ENCODE measurements at places on chromosomes 4 and X.

- no peak for DNase-seq
These were observed 92.7 kb upstream of the IL15 start for GRCh38 chr4:141543706-141544105.

GRCh38 chr4:163484906-163485305, 9.6 kb upstream of the TMA16 start:
- DNase-seq = peak; percentile 27

DNA sequence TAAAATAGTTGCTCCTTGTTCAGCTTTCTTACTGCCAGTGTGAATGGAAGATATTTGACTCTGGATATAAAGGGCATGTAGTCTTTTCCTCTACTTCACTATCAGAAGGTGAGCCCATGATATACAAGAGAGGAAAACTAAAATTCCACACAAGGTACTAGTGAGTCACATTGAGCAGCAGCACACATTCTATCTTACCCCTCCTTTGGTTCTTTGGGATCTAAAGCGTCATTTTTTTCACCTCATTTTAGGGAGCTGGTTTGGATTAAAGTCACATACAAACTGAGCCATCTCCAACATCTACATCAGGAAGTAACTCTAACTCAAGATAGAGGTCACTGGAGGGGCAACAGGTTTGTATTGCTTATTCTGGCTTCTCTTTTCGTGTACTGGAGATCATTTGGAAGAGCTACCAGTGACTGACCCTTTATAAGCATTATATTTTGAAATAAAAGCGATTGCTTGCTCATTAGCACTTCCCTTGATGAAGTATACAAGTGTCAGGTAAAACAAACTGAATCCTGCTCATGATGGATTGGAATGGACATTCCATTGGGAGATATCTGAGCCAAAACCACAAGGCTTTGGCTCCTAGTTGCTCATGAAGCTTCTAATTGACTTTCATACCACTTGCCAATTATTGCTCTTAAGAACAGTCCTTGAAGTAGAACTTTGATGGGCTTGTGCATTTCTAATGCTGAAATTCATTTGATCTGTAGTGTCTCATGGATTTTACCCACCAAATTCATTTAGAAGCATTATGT, 124.1 kb downstream of the SPCS3 start:
- peak; percentile 82 for DNase-seq

DNA sequence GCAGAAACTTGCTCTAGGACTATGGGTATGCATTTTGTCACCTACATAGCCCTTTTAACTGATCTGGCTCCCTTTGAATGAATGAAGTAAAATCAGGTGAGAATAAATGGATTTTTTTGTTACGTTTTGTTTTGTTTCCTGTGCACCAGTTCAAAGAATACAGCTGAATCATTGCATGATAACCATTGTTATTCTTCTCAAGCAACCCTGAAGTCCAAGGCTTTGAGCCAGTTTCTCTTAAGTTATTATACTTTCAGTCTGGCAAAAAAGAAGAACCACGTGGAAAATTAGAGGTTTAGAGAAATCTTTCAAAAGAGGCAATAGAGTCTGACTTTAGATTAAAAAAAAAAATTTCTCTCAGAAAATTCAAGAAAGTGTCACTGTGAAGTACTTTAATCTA, 398.6 kb upstream of the TECRL start:
- DNase-seq = no peak

DNA sequence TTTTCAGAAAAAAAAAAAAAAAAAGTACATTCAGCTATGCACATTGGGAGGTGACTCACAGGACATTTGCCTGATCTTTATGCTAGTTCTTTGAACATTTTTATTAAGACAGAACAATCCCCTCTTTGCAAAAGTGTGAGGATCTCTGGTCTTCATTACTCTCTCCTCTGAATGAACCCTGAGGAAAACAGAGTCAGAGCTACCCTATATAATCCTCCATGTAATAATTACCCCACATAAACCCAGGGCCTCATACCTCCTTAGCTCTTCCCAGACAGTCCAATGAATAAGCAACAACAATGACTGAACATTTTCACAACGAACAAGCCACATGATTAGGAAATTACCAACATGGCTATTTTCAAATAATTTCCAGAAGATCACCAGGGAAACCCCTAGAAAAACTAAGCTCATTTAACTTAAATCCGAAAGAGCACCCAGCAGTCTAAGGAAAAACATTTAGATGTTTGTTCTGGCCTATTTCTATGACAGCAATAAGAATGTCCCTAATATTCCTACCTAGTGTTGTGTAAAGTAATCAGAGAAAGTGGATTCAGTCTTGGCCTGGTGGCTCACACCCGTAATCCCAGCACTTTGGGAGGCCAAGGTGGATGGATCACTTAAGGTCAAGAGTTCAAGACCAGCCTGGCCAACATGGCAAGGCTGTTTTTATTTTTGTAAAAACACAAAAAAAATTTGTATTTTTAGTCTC, 37.8 kb downstream of the TBC1D9 start:
- DNase-seq = no peak

- no peak for DNase-seq
These were observed 57.4 kb downstream of the SCD5 start for GRCh38 chr4:82741188-82741587.

- no peak for DNase-seq
These were observed 49.5 kb downstream of the ATXN3L start for GRCh38 chrX:13270360-13270759.

GRCh38 chr4:185787926-185788679, 23.9 kb downstream of the SORBS2 start:
- DNase-seq = no peak

- DNase-seq = peak; percentile 98
These were observed 88.7 kb downstream of the HNRNPD start for GRCh38 chr4:82284858-82285805.

DNA sequence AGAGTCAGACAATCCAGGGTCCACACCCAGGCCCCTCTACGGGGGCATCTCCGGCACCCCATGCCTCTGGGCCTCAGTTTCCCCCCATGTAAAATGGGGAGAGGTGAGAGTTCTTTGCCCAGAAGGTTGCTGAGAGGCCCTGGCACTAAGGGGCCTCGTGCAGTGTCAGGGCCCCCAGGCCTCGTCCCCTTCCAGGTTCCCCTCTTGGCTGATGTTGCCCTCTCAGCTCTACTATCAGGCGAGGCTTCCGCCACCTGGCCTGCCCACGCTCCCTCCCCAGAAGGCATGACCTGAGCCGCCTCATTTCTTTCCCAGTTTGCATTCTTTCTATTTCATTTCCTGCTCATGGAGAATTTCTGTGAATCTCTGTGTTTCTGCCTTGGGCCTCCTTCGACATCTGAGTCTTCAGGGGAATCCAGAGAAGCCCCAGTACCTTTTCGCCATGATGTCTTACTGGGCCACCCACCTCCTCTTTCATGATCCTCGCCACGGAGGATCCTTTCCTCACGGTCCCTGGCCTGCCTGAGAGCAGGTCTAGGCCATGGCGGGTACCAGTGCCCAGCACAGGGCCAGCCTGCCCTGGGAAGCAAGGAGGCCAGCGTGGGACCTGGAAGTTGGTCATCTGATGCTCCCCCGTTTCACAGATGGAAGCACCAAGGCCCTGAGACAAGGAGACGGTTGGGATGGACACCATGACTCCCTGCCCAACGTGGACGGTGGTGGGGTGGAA, 21.9 kb upstream of the MRFAP1 start:
- no peak for DNase-seq

DNA sequence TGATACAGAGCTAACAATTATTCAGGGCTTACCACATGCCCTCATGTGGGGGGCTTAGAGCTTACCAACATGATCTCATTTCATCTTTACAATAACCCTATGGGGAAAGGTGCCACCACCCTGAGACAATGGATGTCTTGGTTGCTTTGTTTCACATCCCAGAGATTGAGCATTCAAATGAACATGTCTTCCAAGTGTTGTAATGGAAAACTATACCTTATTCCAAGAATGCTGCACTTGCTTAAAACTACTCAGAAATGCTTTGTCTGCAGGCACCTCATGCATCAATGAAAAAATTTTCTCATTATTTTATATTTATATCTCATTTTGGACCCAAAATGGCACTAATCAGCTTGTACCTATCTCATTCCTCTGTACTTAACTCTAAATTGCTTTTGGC, 34.6 kb downstream of the BCLAF3 start:
- DNase-seq = no peak

- DNase-seq = no peak
These were observed 61.3 kb upstream of the CRMP1 start for GRCh38 chr4:5954056-5954760.

- DNase-seq = no peak
These were observed 410 bp downstream of the GNL3L start for GRCh38 chrX:54530357-54530900.

GRCh38 chr4:183801457-183802165, 103.5 kb upstream of the STOX2 start:
- DNase-seq = no peak

DNA sequence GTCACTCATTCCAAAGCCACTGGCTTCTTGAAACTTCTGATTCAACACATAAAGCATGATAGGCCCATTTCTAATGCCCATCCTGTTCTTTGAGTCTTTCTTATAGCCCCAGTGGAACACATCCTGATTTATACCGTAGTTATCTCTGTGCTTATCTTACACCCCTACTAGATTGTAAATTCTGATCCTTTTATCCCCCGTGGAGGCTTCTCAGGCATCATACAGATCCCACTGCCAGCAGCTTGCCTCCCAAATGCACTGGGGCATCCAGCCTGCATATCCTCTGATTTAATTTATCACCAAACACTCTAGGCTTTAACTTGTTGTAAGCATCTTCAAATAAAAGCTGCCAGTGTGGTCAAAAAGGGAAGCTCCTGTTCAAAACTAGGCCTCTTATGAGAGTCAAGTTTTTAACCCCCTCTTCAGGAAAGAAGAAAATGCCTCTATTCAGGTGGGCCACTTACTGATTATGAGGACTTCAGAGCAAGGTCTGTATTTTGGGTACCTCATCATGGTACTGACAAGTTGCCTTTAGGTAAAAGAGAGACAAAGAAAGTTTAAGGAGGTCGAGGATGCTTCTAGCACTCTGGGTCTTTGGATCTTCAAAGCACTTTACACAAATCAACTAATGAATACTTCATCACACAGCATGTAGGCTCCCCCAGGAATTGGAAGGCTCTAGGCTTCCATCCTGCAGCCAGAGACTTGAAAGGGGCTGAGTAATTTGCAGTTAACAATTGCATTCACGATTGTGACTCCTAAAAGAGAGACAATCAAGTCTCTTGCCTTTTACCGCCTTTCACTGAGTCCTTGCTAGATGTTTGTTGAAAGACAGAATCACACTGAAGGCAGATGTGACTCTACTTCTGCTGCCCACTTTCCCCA, 95.8 kb upstream of the LDB2 start:
- no peak for DNase-seq

DNA sequence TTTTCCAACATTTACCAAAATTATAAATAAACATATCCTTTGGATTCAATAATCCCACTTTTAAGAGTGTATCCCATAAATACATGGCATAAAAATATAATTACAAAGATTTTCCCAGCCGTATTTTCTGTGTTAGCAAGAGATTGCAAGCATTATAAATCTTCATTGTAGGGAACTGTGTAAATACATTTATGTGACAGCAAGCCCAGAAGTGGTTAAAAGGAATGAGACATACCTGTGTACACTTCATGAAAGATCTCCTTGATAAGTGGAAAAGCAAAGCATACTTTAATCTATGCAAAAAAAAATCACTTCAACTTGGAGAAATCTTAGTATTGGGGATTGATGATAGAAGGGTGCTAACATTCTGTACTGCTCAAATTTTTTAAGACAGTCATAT, 173.1 kb downstream of the GASK1B start:
- DNase-seq = no peak

GRCh38 chrX:50067435-50068284, 133.1 kb downstream of the AKAP4 start:
- peak; percentile 47 for DNase-seq

DNA sequence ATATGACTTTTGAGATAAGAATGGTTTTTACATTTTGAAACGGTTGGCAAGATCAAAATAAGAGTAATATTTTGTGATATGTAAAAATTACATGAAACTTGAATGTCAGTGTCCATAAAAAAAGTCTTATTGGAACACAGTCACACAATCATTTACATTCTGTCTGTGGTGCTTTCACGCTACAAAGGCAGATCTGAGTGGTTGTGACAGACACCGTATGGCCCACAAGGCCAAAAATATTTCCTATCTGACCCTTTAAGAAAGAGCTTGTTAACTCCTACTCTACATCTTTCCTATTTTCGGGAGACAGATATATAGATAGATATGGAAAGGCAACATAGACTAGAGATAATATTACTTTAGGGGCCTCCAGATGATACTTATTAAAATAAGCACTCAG, 101.9 kb downstream of the EFHC2 start:
- no peak for DNase-seq

- DNase-seq = peak; percentile 25
These were observed 460 bp upstream of the GEMIN8 start for GRCh38 chrX:14030174-14030530.

DNA sequence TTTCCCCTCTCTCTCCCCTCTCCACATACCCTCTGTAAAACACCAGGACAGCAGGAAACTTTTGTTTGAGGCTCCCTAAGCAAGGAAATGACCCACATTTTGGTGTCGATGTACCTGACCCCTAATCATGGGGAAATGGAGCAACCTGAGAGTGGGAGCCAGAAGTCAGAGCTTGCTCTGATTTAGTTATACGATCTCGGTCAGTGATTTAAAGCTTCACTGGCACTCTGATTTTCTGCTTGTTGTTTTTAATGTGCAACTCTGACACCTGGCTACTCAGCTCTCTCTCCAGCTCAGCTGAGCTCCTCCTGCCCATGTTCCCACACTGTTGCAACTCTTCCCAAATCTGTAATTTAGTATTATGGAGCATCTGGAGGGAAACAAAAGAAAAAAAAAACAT, 408.6 kb downstream of the ADAM29 start:
- DNase-seq = no peak

- no peak for DNase-seq
These were observed 15.7 kb upstream of the IL15 start for GRCh38 chr4:141620715-141621114.

DNA sequence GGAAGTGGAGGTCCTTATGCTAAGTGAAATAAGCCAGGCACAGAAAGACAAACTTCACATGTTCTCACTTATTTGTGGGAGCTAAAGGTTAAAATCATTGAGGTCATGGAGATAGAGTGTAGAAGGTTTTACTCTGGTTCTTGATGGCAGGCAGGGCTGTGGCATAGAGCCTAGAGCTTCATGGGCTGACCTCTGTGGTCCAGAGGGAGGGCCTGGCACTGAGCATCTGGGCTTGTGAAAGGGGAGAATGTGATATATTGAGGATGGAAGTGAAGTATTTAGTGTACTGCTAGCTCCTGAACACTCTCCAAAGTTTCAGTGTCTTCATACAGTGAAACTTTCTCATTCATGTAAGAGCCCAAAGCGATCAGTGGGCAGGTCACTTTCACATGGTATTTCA, 71.3 kb upstream of the ANXA3 start:
- DNase-seq = no peak

DNA sequence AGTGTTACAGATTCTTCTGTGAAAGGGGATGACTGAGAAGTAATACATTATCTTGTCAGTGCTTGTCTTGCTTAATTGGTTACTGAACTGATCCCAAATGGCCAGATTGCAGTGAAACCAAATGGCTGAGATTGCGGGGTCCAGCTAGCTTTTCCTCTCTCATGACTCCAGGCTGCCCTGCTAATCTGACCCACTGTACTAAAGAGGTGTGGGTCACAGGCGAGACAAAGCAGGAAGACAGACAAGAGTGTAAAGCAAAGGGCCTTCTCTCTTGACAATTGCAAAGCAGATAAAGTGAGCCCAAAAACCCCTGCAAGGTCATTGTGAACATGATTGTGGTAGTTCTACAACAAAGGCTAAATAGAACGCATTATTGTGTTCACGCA, 2.1 kb downstream of the TMEM150C start:
- no peak for DNase-seq

GRCh38 chr4:186885289-186885688, 161.6 kb upstream of the FAT1 start:
- DNase-seq = no peak

- DNase-seq = no peak
These were observed 166.1 kb downstream of the STK32B start for GRCh38 chr4:5217421-5217820.

All from A172 (cell line).